ENCODE measurements at places on chromosomes 3 and 15.

- peak; percentile 74 for DNase-seq
Observed at GRCh38 chr3:186930143-186930640, at the start of gene ST6GAL1. TSS of gene ST6GAL1 (plus strand) at chr3:186930526. CDS start at chr3:187042704, 112,178 bp downstream.

DNA sequence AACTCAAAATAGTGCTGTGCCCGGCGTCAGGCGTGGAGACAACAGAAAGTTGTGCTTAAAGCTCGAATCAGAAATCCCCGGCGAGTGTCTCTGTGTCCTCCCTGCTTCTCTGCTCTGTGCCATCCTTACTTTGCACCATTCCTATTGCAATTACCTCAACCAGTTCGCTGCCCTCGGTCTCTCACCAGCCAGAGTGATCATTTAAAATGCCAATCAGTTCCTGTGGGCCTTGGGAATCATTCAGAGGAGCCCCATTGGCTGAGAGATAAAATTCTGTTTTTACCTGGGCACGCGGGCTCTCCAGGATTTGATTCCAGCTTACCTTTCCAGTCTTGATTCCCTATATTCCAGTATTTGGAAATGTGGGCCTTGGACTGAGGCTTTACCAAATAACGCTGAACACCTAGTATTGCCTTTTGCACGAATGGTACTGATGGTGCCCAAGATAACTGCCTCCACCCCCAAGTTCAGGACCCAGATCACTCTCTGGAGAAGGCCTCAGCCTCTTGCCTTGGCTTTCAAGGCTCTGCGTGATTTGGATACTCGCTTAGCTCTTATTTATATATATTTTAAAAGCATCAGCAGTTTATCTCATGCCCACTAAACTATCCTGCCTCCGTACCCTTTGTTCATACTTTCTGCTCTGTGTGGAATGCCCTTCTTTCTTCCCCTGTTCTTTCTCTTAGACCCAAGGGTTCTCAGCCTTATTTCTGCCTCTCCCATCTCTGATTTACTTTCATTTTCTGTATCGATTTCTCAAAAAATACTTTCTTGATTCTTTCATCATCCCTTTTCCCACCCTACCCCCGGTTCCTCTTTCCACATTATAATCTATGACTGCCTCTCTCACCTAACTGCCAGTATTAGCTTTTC, 863 bp downstream of the PSMA4 start:
- peak; percentile 26 for DNase-seq

DNA sequence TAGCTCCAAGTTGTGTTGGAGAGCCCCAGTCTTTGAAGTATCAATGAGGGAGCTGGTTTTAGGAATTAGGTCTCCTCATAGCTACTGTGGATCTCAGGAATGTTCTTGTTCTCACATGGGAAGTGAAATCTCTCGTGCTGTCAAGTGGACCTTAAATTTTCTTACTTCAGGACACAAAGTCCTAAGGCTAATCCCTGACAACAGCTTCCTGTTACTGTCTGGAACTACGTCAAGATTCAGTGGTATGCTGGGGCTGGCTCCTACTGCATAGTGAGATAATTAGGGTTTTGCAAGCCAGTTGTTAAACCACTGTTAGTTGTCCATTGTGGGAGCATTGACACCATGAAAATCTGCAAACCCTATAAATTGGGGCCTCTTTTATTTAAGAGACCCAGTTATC, 22.8 kb downstream of the MESP1 start:
- no peak for DNase-seq

DNA sequence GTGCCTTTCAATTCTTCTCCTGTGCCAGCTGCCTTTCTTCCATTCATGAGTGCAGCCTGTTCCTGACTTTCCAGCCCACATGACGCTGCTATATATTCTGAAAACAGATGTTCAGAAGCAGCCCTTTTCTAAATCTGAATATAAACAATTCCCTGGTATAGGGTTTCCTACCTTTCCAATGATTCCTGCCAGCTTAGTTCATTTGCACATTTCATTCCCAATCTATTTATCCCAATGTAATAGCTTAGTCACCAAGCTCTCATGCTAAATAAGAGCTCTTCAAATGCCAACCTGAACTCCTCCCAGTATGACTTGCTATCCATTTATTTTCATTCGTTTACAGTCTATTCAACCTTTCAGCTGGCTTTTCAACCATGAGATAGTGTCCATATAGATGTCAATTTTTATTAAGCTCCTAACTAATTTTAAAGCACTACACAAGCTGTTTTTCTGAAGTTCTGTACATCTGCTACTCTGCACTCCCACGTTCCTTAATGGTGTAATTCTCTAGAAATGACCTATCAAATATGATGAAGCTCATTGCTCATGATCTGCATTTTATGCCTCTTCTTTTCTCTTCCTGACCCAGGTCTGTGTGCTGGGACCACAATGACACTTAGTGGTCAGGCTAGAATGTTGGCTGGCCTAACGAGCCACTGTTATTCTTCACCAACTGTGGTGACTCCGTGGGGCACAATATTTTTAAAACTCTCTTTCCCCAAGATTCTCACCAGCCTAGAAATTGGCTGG, 605.0 kb upstream of the TBL1XR1 start:
- no peak for DNase-seq

GRCh38 chr3:171591070-171591469, 130.9 kb upstream of the TNIK start:
- no peak for DNase-seq

DNA sequence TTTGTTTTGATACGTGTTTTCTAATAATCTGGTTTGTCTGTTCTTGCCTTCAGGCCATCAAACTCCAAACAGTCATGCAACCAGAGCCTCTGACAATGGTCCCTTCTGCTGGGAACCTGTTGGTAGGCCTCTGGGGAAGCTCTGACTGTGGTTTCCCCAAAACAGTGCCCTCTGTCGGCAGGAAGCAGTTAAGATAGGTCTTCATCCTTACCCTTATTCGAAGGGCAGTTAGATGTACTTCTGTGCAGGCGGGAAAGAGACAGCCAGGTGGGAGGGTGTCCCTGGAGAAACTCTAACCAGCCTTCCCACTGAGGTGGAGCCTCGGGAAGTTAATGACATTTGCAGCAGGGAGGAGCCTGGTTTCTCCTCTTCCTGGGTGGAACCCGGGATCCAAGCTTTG, 81.6 kb upstream of the CHMP2B start:
- no peak for DNase-seq

GRCh38 chr3:45864760-45865519, 21.4 kb upstream of the CCR9 start:
- DNase-seq = peak; percentile 31

DNA sequence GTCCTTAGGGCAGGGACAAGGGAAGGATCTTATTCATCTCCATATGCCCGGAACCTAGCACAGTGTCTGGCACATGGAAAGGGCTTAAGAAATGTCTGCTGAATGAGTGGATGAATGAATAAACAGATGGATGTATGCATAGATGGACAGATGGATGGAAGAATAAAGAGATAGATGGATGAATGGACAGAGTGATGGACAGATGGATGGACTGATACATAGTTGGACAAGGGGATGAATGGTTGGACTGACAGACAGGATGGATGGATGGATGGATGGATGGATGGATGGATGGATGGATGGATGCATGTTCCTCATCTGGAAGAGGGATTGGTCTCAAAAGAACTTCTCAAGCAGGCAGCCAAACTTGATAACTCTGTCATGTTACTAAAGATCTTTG, 177.6 kb downstream of the MEGF11 start:
- DNase-seq = no peak

- no peak for DNase-seq
Observed at GRCh38 chr15:88394553-88395145, 72.5 kb downstream of the MRPL46 start.

DNA sequence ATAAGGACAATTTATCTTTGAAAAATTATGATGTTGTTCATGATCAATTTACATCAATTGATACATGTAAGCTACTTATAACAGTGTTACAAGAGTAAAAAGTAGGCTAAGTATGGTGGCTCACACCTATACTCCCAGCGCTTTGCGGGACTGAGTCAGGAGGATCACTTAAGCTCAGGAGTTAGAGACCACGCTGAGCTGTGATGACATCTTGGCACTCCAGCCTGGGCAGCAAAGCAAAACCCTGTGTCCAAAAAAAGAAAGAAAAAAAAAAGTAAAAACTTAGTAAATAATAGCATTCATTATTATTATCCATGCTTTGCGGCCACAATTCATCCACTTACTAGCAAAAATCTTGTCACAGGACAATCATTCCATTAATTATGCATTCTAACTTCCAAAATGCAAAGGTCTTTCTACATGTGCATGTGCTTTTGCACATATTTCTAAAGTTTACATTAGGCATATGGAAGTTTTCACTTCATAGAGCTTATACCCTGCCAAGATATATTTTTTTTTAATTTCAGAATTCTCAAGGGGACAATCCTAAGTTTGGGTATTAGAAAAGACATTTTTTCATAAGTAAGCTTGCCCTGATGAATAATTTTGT, 243.3 kb upstream of the RARB start:
- no peak for DNase-seq

GRCh38 chr3:194313560-194314387, 37.4 kb downstream of the CPN2 start:
- no peak for DNase-seq

- no peak for DNase-seq
Observed at GRCh38 chr15:75237316-75237982, 20.7 kb upstream of the GOLGA6C start.

DNA sequence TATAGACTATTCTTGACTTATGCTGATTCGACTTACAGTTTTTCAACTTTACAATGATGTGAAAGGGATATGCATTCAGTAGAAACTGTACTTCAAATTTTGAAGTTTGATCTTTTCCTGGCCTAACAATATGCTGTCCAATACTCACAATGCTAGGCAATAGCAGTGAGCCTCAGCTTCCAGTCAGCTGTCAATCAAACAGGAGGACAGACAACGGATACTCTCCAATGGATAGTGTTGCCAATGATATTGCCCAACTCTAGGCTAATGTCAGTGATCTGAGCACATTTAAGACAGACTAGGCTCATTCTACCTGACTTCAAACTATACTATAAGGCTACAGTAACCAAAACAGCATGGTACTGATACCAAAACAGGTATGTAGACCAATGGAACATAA, 55.0 kb upstream of the ZNF280D start:
- DNase-seq = no peak

DNA sequence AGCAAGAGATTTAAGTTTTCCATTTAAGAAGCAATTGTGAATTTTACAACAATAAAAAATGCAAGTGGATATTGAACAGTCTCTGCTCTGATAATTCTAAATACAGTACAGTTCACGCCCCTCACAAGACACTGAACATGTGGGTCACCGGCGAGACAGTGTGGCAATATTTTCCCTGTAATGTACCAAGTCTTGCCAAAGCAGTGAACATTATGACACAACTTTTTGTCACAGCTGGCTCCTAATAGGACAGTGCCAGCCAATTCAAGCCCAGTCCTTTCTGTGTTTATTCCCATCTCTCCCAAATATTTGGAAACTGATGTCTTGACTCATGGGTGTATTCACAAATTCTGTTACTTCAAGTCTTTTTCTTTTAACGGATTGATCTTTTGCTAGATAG, 62.3 kb downstream of the PPARG start:
- DNase-seq = no peak

DNA sequence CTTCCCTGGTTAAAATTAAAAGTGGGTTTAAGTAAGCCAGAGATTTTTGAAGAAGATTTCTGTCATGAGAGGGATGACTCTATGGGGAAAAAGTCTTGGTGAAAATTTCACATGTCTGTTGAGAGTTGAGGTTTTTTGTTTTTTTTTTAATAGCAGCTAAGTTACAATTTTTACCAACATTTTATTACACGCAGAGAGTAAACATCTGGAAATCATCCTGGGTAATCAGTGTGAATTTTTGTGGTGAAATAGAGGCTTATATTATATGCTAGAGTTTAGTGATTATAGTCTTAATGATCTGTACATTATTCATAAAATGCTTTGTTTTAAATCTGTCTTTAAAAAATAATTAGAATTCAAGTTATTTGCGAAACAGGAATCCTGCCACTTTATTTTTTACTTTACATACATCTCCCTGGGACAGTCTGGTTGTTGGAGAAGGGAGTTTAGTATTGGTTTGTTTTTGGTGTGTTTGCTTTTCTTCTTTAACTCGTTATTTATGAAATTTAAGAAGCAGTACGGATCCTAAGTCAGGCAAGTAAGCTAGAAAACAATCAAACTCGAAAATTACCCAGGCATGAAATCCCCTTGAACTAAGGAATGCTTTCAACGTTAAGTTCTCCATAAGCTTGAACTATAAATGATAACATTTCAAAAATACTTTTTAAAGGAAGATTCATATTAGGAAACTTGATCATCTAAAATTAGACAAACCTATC, 143.4 kb upstream of the TSC22D2 start:
- no peak for DNase-seq

DNA sequence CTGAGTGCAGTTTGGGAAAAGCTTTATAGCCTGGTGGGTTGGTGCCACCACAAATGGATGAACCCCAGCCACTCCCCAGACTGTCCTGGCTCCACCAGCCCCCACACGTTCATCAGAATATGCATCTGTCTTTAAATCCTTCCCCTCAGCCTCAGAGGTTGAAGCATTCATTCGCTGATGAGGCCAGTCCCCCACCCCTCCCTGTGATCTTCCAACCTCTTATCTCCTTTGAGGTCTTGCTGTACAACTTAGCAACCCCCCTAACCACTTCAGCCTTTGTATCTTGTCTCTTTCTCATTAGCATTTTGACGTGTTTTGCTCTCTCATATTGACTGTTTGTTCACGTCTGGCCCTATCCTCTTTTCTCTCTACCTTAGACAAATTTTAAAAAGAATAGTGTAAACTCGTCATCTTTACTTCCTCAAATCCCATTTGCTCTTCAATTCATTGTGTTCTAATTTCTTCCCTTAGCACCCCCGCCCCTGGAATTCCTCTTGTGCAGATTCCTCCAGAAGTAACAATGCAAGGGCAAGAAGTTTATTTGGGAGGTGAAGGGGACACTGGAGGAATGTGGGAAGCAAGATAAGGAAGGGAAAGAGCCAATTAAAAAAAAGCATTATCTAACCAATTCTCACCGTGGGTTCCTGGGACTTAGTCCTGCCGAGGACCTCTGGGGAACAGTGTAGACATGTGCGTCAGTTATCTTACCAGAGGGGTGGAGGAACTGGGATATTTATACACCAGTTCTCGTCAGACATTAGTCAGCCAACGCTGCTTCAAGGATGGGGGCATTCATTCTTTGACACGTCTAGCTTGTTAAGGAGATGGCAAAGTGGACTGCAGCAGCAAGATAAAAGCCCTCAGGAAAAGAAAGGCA, 38.6 kb downstream of the MOBP start:
- DNase-seq = no peak

DNA sequence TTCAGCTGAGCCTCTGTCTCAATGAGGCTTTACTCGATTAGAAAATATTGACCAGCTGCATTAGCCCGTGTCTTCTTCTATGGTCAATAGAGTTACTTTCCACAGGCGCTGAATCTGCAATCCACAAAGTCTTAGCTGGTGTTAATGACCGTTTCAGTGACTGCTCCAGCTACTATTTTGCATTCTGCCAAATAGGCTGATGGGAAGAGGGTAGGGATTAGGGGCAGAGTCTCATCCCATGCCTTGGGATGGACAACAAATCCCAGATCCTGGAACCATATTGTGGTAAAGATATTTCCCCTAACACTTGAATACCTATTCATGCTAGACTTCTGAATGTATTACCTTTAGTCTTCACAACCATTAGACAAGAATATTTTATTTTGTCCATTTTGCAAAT, 29.5 kb upstream of the MAGI1 start:
- no peak for DNase-seq

- DNase-seq = no peak
Observed at GRCh38 chr3:8560366-8561007, 58.9 kb downstream of the LMCD1 start.

- no peak for DNase-seq
Observed at GRCh38 chr3:21979706-21980105, 228.7 kb upstream of the ZNF385D start.

Data from stimulated activated CD4-positive, alpha-beta T cell treated with anti-CD3 and anti-CD28 coated beads, Interleukin-2, amount 100 ng/mL, for 24 hours (primary cell).